Right renal pelvis (tissue), 4 donors: ENCODE measurements at places on chromosomes 2 and 18.

DNA sequence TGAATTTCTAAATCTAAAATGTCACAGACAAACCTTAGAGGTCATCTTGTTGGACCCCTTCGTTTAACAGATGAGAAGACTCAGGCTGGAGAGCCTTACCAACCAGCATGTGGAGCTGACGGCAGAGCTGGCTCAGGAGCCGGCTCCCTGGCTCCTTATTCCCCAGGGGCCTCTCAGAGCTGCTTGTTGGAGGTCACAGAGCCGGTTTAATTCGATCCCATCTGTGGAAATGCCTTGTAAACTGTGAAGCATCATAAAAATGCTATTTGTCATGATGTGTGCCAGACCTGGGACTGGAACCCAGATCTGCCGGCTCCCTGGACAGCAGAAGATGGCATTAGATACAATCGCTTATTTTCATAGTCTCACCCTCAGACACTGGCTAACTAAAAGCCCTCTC, 8.2 kb upstream of the CIB4 start:
- no peak for DNase-seq

- no peak for DNase-seq
These were observed 154.9 kb downstream of the LNPK start for GRCh38 chr2:175847128-175847527.

DNA sequence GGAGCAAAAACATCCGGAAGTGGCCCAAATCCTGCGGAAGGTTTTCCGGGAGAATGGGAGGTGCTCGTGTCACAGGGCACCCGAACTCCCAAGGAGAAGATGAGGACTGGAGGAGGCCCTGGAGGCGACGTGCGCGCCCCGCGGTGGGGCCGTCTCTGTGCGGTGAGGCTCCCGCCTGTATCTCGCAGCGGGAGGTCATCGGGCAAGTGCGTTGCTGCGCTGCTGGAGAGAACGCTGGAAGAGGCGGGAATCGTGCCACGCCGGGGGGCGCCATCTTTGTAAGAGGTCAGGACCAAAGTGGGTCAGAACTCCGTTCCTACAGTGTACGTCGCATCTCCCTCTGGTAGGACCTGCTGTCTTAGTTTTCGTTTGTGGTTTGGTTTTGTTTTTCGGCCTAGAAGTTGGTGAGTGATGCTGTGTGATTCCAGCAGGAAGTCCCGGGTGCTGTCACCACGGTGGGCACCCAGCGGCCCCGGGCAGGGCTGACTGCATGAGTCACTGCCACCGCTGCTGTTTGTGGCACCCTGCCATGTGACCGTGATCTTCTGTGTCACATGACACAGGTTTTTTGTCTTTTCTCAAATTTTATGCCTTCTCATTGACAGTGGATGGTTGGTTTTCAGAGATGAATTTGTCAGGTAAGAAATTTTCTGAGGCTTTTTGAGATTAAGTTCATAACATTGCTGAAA, 21.5 kb upstream of the ATP9B start:
- no peak for DNase-seq

GRCh38 chr2:152062125-152063091, 36.4 kb downstream of the CACNB4 start:
- no peak for DNase-seq

GRCh38 chr2:199910338-199911051, 598 bp upstream of the C2orf69 start:
- no peak for DNase-seq

- no peak for DNase-seq
These were observed 8.8 kb downstream of the TRIB2 start for GRCh38 chr2:12725233-12726187.

DNA sequence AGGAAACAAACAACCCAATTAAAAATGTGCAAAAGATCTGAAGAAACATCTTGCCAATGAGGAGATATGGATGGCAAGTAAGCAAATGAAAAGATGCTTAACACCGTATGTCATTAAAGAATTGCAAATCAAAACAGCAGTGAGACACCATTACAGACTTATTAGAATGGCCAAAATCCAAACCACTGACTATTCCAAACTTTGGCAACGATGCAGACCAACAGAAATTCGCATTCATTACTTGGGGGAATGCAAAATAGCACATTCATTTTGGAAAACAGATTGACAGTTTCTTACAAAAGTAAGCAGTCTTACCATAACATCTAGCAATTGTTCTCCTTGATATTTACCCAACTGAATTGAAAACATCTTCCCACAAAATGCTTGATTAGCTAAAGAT, 1118.7 kb downstream of the SUCLG1 start:
- DNase-seq = no peak

DNA sequence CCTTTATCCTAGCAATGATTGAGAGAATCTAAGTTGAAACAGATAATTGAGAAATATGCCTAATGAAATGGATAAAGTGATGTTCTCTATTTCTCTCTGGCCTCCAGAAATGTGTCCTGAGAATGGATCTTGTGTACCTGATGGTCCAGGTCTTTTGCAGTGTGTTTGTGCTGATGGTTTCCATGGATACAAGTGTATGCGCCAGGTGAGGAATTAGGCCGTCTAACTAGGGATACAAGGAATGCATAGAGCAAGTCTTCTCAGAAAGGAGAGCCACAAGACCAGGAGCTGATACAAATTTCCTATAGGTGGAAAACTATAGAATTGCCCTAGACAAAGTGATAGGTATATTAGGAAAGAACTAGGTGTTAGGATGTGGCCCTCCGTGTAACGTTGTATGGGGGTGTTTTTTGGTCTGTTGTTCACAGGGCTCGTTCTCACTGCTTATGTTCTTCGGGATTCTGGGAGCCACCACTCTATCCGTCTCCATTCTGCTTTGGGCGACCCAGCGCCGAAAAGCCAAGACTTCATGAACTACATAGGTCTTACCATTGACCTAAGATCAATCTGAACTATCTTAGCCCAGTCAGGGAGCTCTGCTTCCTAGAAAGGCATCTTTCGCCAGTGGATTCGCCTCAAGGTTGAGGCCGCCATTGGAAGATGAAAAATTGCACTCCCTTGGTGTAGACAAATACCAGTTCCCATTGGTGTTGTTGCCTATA, 592 bp upstream of the CAD start:
- no peak for DNase-seq

DNA sequence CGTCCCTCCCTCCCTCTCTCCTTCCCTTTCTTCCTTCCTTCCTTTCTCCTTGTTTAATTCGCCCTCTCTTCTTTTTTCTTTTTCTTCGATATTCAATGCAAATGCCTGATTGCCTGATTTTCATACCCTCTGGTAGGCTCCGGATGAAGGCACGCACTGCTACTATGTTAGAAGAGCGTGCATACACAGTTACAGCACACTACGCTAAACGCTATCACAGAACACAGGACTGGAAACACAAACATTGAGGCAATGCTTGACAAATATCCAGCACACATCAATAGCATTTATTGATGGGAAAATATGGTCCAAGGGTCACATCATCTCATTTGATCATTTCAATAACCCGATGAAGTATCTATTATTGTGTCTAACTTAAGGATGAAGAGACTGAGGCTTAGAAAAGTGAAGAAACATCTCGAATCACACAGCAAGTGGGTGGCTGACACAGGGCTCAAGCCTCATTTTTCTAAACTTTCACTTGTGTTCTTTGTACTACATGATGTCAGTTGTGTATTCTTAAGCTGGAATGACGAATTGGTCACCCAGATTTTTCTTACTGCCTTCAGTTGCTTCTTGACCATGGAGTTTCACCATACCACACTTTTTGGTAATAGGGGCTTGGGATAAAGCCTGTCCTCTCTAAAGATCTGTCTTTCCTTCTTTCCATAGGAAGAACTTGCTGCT, 101.8 kb downstream of the TRIB2 start:
- DNase-seq = no peak

DNA sequence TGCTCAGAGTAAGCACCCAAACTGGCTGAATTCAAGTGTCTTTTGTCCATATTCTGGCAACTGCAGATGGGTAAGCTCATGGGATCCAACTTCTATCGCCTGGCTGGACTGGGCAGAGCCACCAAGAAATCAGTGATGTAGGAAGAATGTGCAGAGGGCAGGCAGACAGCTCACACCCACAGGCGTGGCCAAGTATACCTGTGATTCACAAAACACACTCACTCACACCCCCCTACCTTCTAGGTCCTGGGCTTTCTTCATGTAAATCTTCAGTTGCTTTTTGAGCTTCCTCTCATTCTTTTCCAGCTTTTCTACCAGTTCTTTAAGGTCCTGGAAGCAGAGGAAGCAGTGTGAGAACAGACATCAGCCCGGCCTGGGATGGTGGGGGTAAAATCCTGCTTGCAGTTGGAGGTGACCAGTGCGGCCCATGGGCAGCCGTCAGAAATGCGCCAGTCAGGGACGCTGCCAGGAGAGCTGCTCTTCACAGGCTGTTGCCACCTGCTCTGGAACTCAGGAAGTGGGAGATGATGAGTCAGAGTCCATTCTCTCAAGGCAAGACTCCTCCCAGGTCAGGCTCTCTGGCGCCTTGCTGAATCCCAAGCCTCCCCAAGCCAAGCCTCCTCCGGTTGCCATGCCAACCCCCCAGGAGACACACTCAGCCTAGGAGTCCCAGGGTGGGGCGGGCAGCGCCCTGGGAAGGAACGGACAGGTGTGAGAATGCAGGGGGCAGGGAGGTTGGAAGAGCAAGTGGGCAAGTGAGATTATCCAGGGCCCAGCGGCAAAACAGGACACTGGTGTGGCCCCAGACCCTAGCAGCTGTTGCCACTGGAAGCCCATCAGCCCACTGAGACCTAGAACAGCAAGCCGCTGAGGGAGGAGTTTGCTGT, 36.2 kb upstream of the ACAA2 start:
- DNase-seq = peak; percentile 18

DNA sequence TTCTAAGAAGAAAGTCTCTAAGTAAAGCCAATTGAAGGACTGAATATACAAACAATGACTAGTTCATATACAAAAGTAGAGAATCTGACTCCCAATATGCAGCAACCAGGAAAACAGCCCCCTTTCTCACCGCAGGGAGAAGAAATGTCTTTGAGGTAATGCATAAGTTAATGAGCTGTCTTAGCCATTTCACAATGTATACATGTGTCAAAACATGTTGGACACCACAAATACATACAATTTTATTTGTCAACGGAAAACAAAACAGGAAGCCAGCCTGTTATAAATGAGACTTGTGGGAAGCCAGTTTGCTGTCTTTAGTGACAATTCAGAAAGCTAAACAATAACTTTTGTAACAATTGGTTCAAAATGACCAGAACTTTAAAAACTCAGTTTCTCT, 389.2 kb downstream of the CBLN2 start:
- DNase-seq = no peak

GRCh38 chr2:144479659-144480058, 40.3 kb downstream of the ZEB2 start:
- DNase-seq = no peak

GRCh38 chr2:72497763-72498162, 328.1 kb downstream of the EXOC6B start:
- no peak for DNase-seq

- DNase-seq = no peak
These were observed 83.6 kb upstream of the BCL2L11 start for GRCh38 chr2:111037128-111037527.

GRCh38 chr2:36338124-36338826, 17.3 kb upstream of the CRIM1 start:
- DNase-seq = no peak

GRCh38 chr2:19802086-19802841, 99.5 kb downstream of the TTC32 start:
- no peak for DNase-seq

GRCh38 chr2:68464651-68465050, 2.4 kb downstream of the FBXO48 start:
- no peak for DNase-seq

GRCh38 chr2:188983427-188984064, 9.4 kb downstream of the COL3A1 start:
- DNase-seq = no peak

DNA sequence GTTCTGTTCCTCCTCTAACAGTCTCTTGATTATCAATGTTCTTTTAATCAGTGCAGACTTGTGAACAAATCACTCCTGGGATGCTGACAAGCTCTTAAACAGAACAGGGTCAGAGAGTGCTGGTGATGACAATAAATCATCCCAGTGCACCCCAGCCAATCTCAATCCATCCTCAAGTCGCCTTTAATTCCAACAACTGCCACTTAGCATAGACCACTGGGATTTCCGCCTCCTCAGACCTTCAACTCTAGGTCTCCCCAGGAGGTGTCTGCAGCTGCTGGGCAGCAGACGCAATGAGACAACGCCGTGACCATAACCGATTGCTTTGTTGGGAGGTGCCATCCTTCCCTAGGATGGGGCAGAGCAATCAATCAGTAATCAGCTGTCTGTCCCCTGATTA, 184.2 kb upstream of the ACAA2 start:
- DNase-seq = no peak

- no peak for DNase-seq
These were observed 1.2 kb upstream of the SRBD1 start for GRCh38 chr2:45612285-45612684.

GRCh38 chr2:187168720-187169713, 279.0 kb downstream of the CALCRL start:
- DNase-seq = no peak

- DNase-seq = no peak
These were observed 119.3 kb downstream of the GLI2 start for GRCh38 chr2:120854766-120855530.

DNA sequence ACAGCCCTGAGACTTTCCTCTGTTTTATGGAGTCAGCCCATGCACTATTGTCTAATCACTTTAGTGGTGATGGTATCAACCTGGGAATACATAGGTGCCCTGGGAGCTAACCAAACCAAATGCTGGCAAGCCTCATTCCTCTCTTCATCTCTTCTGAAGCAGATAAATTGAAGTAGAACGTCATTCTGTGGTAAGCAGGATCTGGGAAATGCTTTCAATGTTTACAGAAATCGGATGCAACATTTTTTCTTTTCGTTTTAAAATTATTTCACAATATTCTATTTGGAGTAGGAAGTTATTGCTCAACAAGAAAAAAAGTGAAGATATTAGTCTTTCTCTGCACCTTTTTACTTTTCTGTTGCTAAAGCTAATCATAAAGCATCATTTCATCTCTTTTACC, 114.2 kb downstream of the RBMS1 start:
- no peak for DNase-seq

DNA sequence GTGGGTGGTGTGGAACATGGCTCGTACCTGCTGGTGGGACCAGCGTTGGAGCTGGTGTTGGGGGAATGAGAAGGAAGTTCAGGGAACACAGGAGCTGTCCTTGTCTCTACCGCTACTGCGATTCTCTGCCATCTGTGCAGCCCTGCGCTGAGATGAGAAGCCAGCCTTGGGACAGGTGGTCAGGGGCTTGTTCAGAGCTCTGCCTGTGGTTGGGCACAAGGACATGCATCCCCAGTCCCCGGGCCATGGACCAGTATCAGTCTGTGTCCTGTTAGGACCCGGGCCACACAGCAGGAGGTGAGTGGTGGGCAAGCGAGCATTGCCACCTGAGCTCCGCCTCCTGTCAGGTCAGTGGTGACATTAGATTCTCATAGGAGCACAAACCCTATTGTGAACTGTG, 164.4 kb downstream of the TSN start:
- no peak for DNase-seq

- no peak for DNase-seq
These were observed 37.0 kb downstream of the DAW1 start for GRCh38 chr2:227908266-227909054.
